Bone marrow (tissue), 2 donors: ENCODE measurements at places on chromosomes 4 and X.

DNA sequence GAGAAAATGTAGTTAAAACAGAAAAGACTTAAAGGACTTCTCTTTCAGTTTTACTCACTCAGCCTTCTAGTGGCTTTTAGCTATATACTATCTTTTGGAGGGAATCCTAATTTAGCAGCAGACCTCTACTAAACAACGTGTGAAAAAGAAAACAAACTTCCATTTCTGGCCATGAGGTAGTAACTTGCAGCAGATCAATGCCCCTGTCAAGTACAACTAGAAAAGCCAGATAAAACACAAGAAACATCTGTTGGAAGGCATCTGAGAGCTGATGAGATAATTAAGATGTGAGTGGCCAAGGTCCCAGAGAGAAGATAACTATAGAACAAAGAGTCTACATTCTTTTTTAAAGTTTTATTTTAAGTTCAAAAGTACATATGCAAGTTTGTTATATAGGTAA lies 101.7 kb downstream of the CORIN start:
- DNase-seq, result no peak

DNA sequence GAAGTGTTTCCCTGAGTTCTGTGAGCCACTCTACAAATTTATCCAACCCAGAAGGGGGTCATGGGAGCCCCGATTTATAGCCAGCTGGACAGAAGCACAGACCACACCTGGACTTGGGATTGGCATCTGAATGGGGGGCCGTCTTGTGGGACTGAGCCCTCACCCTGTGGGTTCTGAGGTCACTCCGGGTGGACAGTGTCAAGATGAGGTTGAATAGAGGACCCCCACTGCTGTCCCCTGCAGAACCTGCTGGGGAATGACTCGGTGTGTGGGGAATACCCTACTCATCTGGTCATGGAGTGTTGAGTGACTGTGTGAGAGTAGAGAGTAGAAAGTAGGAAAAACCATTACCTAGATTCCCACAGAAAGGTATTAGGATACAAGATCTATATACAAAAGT lies 67.5 kb downstream of the ZFYVE28 start:
- DNase-seq, result no peak

DNA sequence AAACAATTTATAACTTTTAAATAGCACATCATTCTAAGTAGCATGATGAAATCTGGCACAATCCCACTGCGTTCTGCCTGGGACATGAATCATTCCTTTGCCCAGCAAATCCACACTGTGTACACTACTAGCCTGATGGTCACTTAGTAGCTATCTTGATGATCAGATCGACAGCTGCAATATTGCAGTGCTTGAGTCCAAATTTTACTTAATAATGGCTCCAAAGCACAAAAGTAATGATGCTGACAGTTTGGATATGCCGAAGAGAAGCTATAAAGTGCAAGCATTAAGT lies 86.6 kb upstream of the NPNT start:
- DNase-seq, result no peak

- no peak for DNase-seq
These were observed 462.4 kb downstream of the IQCM start for GRCh38 chr4:149353241-149353640.

DNA sequence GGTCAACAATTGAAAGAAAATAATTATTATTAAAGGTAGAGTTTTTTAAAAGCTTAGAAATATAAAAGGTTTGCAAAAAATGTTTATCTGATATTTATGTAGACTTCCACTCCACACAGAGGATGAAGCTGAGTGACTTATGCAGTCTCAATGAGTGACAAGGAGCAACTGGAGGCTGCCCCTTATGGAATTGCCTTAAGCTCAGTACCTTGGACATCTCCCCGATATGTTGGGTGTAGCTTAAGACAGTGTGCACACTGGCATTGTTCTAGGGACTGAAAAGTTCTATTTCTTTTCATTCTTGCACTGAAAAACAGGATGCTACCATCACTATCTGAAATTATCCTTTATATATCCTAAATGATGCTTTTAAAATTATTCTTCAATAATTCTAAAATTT lies 292.1 kb downstream of the PRDM5 start:
- no peak for DNase-seq

DNA sequence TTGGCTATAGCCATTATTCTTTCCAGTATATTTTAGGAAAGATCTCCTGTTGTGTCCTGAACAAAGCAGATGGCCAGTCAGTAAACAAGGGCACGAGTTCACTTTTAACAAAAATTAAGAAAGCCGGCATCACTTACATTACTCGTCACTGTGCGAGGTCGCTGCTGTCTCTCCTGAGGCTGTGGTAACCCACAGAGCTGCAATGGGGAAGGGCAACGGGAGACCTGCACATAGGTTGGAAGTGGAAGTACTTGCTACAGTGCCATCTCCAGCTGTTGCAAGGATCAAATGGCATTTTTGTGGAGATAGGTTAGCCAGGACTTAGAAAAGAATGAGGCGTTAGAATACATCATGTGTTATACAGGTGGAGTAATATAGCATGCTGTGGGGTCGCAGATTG lies 132.2 kb downstream of the KLHL8 start:
- DNase-seq, result no peak

- no peak for DNase-seq
These were observed 21.5 kb downstream of the FAM114A1 start for GRCh38 chr4:38889143-38889542.

GRCh38 chr4:68997040-68997439 lies 45.4 kb upstream of the UGT2A3 start:
- no peak for DNase-seq

DNA sequence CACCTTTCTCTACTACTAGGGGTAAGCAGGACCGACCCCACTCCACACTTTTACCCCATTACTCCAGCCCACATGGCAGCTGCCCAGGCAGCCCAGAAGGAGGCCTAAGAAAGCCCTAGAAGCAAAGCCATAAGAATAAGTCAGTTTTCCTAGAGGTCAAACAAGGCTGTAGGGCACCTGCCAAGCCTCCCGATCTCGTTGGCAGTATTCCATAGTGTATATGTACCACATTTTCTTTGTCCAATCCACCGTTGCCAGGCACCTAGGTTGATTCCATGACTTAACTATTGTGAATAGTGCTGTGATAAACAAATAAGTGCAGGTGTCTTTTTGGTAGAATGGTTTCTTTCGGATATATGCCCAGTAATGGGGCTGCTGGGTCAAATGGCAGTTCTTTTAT lies 54.2 kb downstream of the RHOXF2B start:
- DNase-seq, result no peak

DNA sequence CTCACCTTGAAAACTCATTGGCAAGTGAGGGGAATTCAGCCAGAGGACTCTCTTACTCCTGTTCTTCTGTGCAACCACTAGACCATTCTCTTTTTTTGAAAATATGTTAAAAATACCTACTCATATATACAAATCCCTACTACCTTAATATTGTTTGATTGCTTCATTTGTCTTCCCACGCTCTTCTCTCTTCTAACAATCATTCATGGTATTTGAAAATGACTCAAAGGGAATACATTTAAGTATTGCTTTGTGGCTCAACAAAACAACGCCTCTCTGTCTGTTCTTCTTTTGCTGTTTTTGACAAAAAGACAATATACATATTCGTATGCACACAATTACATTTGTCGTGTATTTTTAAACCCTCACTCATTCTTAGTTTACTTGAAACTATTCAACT lies 589.4 kb downstream of the ANKRD50 start:
- DNase-seq, result no peak

- no peak for DNase-seq
These were observed 45.9 kb upstream of the MTMR1 start for GRCh38 chrX:150647331-150647730.

GRCh38 chrX:134512566-134512965 lies 52.6 kb downstream of the HPRT1 start:
- no peak for DNase-seq

- DNase-seq, result no peak
These were observed 8.6 kb downstream of the F9 start for GRCh38 chrX:139538907-139539790.

DNA sequence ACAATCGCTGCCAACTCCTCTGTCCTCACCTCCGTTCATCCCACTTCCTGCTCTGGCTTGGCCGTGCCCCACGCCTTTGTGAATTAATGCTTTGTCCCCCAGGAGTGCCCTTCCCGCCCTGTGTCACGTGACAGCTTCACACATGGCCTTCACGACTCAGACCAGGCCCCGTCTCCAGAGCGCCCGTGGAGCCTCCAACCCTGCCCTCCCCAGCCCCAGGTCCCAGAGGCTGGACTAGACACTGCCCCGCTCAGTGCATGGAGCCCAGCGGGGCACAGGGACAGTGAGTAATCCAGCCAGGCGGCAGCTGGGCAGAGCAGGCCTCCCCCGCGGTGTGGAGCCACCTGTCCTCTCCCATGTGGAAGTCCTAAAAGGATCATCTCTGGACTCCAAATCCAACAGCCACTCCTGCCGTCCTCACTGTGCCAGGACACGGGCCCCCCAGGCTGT lies 7.4 kb downstream of the ADRA2C start:
- DNase-seq, result no peak

- DNase-seq, result no peak
These were observed 183.2 kb downstream of the DHRSX start for GRCh38 chrX:2317527-2318055.

DNA sequence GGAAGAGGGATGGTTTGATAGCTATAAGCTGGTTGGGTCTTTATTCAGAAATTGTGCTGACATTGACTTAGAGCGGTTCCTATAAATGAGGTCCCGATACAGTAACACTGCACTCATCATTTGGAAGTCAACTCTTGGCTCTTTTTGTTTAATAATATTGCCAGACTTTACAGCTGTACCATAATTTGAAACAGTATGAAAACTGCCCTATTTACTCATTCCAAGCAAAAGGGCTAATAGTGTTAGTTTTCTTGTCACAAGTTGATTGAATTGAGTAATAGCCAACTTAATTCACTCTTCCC lies 128.4 kb upstream of the LIMCH1 start:
- no peak for DNase-seq

- no peak for DNase-seq
These were observed 42.4 kb upstream of the SLC39A8 start for GRCh38 chr4:102387552-102388150.

- peak; percentile 61 for DNase-seq
These were observed 13.9 kb upstream of the PRDM8 start for GRCh38 chr4:80183250-80184052.

GRCh38 chrX:137430301-137430700 lies 135.6 kb upstream of the ZIC3 start:
- DNase-seq, result no peak

GRCh38 chr4:184191267-184191666 lies 26.4 kb downstream of the ENPP6 start:
- no peak for DNase-seq
